ENCODE measurements at places on chromosomes 2 and 18.

DNA sequence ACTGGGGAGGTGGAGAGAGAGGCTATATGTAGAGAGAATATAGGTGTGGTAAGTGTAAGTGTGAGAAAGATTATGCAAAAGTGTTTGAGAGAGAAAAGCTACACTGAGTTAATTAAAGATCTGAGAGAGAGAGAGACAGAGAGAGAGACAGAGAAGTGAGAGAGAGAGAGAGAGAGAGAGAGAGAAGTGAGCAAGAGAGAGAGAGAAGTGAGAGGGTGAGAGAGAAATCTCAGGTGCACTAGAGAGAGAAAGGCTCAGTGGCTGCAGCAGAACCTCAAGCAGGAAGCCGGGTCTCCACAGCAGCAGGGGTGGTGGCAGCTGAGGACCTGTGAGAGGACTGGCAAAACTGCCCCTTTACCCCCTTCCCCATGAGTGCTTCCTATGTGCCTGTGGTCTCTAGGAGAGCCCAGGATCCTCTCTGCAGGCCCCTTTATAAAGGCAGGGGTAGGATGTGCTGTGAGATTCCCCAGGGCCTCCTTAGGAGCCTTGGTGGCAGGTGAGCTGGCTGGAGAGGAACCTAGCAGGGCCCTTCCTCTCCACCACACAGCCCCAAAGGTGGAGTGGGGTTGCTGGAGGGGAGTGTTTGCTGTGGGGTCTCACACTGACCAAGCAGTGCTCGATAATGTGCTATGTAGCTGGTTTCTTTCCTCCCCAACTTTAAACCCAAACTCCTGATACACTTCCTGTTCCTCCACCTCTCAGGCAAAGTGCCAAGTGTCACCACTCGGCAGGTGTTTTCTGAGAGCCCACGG, 52.6 kb downstream of the SLC4A5 start:
- peak; percentile 68 for DNase-seq

DNA sequence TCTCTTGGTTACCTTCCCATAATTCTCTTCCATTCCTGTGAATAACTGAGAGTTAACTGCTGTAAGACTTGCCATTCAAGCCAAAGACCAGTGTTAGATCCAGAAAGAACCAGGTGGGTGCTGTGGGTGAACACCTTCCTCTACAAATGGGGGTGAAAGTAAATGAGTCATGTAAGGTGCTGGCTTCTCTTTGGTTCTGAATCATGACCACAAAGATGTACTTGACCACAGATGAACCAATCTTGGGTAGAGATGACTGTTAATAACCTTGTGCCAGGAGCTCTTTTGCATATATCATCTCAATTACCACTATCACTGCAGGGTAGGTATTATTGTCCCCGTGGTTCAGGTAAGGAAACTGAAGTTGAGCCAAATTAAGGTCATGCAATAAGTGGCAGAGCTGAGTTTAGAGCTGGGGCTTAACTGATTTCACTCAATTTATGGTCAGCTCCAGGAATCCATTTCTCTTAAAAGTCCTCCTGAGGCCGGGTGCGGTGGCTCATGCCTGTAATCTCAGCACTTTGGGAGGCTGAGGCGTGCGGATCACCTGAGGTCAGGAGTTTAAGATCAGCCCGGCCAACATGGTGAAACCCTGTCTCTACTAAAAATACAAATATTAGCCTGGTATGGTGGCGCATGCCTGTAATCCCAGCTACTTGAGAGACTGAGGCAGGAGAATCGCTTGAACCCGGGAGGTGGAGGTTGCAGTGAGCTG, 244.9 kb upstream of the CXCR4 start:
- peak; percentile 62 for DNase-seq

DNA sequence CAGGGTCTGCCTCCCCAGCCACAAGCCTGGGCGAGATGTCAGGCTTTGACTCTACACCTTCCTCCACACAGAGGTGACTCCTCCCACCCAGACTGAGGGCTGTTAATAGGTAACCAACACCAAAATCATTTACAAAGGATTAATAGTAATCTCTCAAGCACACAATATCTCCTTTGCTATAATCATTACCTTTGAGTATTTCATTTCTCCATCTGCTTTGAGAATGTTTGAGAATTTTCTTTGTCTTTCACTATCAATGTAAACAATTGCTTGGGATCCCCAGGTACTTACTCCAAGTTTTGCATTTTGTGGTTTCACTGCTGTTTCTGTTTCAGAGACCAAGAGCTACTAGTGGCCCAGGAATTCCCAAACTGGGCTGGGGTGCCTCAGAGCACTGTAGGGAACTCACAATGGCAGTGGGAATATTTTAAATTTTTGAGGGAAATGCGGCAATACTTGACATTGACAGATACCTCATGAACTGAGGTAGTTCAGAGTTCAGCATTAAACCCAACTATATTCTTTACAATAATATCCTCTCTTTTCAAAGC, 166.4 kb upstream of the MGAT5 start:
- DNase-seq = no peak

GRCh38 chr2:207974216-207974605, 51.1 kb downstream of the PLEKHM3 start:
- DNase-seq = no peak

DNA sequence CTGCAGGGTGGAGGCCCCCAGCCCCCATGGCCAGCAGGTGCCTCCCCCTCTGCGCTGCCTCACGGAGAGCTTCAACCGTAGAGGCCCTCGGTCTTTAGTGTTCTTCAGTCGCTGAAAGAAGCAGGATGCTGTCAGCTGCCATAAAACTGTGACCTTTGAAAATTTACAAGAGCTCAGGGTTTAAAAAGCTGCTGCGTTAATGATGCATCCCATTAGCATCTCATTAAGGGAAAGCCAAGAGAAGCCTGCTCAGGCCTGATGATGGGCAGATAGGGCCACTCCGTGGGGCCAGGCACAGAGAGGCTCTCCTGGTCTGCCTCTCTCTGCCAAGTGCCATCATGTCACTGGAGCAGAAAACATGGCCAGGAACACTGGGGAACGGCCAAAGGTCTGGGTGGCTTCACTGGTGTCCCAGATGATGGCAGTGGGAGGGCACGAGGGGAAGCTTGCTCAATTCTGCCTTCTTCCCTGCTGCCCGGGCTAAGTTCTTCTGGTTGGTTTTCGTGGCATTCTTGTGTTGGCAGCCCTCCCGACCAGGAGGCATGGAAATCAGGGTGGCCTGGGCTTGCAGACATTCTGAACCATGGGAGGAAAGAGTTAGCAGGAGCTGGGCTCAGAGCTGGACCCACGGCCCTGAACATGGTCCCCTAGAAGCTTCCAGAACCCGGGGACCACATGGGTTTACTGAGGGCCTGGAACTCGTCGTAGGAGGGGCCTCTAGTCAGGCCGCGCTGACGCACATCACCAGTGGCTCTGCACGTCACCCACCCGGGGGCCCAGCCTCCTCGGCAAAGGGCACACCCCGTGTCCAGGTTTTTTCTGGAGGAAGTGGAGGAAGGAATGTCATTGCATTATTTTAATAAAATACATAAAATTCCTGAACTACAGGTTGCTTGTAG, 250.7 kb downstream of the KLHL29 start:
- no peak for DNase-seq
